Foreskin keratinocyte (primary cell): ENCODE measurements at places on chromosomes 5 and 9. TPM values are rescaled to one million over a fixed set of nuclear protein-coding genes. Genes with fewer than 3 reads are reported as not detected.

The POC5 gene
- 9.0 and 11.1 TPM in 2 replicates for total RNA-seq

GRCh38 chr5:114412510-114413171 lies 50.8 kb downstream of the KCNN2 start:
- DNase-seq: peak; percentile 75

DNA sequence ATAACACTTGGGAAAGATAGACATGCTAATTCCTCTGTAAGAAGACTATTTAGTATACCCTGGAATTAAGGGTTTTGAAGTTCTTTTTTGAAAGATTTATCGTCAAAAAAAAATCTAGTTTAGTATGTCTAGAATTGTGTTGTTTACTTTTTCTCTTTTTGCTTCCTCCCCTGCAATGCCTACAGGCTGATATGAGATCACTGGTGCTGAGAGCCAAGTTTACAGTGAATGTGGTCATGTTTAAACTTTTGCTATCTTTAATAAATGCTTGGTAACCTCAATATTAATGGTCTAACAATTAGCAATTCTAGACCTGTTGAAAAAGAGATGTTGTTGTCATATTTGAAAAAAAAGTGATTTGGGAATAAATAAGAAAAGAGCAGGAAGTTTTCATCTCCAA lies 86.1 kb downstream of the CWC27 start:
- no peak for DNase-seq

GRCh38 chr5:19018822-19019221 lies 969.2 kb downstream of the CDH18 start:
- DNase-seq: no peak

The SLC22A4 gene
- 1.4 and 1.7 TPM in 2 replicates for total RNA-seq

- DNase-seq: no peak
These were observed 2.9 kb downstream of the SLC45A2 start for GRCh38 chr5:33981408-33982162.
